ENCODE measurements at places on chromosomes 5 and 9.

DNA sequence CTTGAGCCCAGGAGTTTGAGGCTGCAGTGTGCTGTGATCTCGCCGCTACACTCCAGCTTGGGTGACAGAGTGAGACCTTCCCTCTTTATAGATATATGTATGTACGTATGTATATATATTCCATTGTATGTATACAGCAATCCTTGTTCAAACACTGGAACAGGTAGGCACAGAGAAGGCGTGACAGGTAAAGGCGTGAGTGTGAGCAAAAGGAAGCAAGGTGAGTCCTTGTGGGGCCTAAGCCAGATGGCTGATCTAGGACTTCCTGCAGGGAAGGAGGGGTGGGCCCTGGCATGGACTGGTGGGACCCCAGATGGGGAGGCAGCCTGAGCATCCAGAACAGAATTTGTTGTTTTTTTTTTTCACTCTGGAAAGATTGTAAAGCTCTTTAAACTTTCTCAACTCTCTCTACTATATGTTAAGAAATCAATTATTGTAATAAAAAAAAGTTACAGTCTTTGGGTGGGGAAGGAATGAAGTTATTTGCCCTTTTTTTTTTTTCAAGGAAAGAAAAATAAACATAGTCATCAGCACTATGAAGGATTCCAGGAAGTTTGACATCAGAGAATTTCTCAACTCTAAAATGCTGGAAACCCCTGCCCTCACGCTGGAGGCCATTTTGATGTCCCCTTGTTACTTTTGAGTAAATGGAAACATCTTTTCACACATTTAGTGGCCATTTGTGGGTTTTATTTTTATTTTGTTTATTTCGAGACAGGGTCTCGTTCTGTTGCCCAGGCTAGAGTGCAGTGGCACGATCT is 38.9 kb upstream of the STXBP1 start:
- no peak for DNase-seq

DNA sequence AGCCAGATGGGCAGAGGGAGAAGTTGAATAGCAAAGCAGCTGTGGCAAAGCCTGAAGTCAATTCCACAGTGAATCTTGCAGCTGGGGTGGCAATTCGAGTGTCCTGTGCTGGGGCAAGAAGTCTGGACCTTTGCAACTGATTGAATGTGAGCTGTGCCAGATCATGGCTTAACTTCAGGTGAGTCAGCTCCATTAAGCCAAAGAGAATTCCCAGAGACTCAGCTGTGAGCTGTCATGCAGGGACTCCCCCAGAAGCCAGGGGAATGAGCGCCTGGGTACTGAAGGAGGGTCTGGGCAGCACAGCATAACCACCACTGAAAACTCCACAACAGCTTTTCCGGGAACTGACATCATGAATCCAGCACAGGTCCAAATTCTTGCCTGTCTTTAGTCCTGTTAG is 153.5 kb upstream of the TRPC7 start:
- DNase-seq: no peak

DNA sequence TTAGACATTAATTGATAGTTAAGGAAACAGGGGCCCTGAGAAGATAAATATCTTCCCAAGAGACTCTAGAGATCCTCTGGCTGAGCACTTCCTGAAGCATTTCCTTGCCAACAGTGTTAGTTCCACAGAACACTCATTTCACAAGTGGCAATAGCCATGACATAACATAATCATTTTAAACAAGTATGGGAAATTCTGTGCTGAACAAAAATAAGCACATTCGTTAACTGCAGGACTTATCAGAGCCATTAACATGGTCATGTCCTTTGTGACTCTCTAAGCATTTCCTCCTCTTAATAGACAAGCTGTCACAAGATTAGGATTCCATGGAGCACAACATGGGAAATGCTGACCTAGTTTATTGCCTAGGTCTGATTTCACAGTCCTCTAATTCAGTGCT is 184.9 kb downstream of the SNX18 start:
- no peak for DNase-seq

GRCh38 chr9:92734931-92735635 is 29.6 kb downstream of the BICD2 start:
- peak; percentile 79 for DNase-seq
